RWPE1 (cell line): ENCODE measurements at places on chromosomes 6 and 20.
A peak's percentile ranks its signal among the peaks of the same experiment; 100 is the strongest.

DNA sequence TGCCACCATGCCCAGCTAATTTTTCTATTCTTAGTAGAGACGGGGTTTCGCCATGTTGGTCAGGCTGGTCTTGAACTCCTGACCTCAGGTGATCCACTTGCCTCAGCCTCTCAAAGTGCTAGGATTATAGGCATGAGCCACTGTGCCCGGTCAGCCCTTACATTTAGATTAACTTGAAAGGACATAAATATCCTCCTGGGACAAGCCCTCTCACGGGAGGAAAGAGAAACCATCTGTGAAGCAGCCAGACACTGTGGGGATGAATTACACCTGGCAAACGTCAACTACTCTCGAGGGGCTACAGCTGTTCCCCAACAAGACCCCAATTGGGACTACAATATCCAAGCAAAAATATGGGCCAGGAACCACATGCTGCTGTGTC, 32.7 kb upstream of the SAMHD1 start:
- no peak for DNase-seq

GRCh38 chr6:57421503-57421902, 104.1 kb downstream of the PRIM2 start:
- DNase-seq = no peak

GRCh38 chr6:144543006-144543871, 258.1 kb downstream of the UTRN start:
- peak; percentile 17 for DNase-seq

DNA sequence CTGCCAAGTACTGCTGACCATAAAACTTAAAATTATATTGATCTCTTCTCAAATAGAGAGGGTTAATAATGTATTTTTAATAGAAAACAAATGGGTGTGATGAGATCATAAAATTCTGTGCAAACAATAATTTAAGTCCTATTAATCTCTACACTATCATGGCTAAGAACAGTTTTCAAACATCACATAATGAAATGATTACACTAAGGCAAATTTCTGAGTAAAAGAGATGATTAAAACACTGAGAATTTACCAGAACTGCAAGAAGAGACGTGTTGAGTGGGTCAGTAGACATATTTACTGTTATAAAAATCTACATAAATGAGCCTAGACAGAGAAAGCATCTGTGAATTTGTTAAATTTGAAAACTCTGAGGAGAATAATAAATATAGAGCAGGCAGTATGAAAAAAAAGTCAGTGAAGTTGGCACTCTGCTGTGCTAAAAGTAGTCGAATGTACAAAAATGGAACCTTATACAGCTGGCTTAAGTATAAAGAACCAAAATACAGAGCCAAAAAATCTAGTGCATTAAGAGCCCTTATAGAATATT, 302.6 kb upstream of the MANEA start:
- DNase-seq = no peak

DNA sequence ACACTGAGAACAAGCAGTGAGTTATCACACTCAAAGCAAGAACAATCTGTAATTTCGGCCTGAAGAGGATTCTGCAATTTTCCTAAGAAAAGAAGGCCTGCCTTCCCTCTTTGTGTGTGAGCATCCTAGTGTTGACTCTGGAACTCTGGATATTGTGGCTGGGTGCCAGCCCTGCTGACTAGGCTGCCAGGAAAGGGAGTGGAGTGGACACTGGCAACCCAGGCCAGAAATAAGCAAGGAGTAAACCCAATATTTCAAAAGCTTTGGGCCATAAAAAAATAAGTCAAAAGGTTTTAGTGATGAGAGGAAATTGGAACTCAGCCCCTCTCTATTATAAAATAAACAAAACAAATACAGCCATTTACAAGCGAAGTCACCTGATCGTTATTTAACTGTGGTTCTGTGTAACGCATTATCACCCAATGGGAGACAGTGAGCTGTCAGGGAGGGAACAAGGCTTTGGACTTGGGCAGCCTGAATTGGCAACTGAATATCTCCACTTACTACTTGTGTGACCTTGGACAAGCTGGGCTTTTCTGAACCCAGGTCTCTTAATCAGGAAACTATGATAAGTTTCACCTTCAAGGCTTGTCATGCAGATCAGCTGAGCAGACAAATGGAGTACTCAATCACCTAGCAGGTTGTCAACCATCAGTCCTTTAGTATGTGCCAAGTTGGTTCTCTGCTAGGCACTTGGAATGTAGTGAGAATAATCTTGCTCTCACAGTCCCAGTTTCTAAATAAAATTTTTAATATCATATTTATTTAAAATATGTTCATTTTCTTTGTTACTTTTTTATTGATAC, 196.2 kb downstream of the PAX1 start:
- DNase-seq = no peak

- DNase-seq = no peak
Measured at GRCh38 chr6:90233994-90234393, 62.6 kb downstream of the BACH2 start.

GRCh38 chr20:47125508-47125757, 230.8 kb downstream of the EYA2 start:
- peak; percentile 48 for DNase-seq

- DNase-seq = no peak
Measured at GRCh38 chr6:169291646-169292337, 38.1 kb upstream of the THBS2 start.

DNA sequence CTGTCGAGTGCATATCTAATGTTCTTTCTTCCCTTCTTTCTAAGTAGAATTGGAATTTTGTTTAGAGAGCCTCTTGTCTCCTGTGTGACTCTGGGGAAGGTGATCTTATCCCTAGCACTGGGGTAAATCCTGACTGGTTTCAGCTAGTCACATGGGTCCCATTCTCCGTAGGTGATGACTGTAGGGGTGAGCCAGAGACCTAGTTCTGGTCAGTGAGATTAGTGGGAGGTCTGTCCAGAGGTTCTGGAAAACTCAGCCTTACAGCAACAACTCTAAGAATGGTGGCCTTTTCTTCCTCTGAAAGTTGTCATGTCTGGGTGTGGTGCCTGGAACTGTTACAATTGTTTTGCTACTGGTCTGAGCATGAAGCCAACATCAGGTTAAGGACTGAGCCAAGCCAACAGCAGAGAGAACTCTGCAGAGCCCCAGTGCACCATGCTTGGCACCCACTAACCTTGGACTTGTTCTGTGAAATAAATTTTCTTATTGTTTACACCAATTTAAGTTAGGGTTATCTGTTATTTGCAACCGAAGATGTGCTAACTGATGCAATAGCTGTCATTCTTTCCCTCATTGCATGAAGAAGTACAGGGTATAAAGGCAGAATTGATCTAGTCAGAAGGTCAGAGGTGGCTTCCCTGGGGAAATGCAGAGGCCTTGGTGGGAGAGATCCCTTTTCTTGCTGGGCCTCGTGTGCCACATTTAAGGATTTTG, 56.8 kb upstream of the TULP4 start:
- no peak for DNase-seq

DNA sequence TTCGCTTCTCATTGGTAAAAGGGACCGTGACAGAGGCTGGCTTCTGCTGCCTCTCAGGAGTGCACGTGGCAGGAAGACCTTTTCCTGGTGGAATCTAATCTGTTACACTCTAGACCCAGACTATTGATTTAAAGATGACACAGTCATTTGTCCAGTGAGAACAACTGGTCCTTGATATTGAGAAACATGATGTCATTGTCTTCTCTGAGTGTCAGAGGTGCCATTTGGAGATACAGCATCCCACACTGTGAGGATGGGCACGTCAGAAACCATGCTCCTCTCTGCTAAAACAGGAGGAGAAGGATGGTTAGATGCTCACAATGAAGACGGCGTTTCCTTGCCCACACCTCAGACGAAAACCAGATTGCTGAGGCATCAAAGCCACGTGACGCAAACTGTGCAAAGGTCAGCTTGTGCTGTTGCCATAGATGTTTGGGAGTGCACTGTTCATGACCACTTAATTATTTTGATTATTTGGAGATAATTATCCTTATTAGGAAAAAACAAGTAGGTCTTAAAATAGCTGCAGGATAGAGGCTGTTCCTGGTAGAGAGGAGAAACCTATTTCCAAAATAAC, 169.0 kb downstream of the SMOC2 start:
- no peak for DNase-seq
